ENCODE measurements at places on chromosomes 11 and 22. TPM values are rescaled to one million over a fixed set of nuclear protein-coding genes. Genes with fewer than 3 reads are reported as not detected.

- no peaks in the 10 kb centered on the region for H3K27me3 ChIP-seq
- no peak for DNase-seq
Observed at GRCh38 chr11:115078461-115079438, 400.4 kb downstream of the NXPE2 start.

DNA sequence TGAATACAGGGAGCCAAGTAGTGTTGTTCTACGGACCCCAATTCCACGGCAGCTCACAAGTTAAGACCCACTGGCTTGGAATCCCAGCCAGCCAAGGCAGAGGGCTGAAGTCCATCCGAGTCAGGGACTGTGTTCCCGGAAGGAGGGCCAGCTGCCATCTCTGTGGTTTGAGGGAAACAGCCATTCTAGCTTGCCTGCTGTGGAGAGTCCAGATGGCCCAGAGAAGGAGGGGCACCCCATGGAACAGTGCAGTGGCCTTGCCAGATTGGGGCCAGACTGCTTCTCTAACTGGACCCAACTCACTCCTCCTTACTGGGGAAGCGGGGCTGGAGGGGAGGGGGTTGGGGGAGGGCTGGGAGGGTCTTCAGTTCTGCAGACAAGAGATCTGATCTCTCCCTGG, 156.4 kb downstream of the FAM181B start:
- no peak overlapping the region for H3K27ac ChIP-seq
- H3K27me3 ChIP-seq: no peaks in the 10 kb centered on the region
- no peaks in the 10 kb centered on the region for H3K36me3 ChIP-seq
- H3K4me1 ChIP-seq: no peaks in the 10 kb centered on the region

PLEKHB1 gene
- total RNA-seq: 10.6 TPM

TRIM68 gene
- 6.9 TPM for total RNA-seq

GRCh38 chr11:5363679-5364078, 12.4 kb downstream of the OR51B6 start:
- no peak overlapping the region for H3K27ac ChIP-seq
- DNase-seq: no peak
- H3K36me3 ChIP-seq: no peaks in the 10 kb centered on the region
- no peaks in the 10 kb centered on the region for H3K27me3 ChIP-seq
- H3K4me1 ChIP-seq: no peaks in the 10 kb centered on the region

ALX4 gene
- total RNA-seq: not detected

GRCh38 chr22:23431337-23432072, 148.6 kb downstream of the IGLL1 start:
- H3K4me3 ChIP-seq: no peak overlapping the region
- H3K27ac ChIP-seq: no peak overlapping the region
- no peaks in the 10 kb centered on the region for H3K4me1 ChIP-seq
- H3K36me3 ChIP-seq: no peaks in the 10 kb centered on the region
- no peaks in the 10 kb centered on the region for H3K27me3 ChIP-seq

- H3K27me3 ChIP-seq: peaks cover 7% of the 10 kb centered on the region
- H3K4me1 ChIP-seq: no peaks in the 10 kb centered on the region
- no peaks in the 10 kb centered on the region for H3K36me3 ChIP-seq
- H3K27ac ChIP-seq: no peak overlapping the region
- no peak for DNase-seq
- no peak overlapping the region for H3K4me3 ChIP-seq
Observed at GRCh38 chr11:105490333-105490732, 119.5 kb upstream of the GRIA4 start.

- no peaks in the 10 kb centered on the region for H3K27me3 ChIP-seq
- H3K36me3 ChIP-seq: no peaks in the 10 kb centered on the region
- DNase-seq: peak; percentile 76
Observed at GRCh38 chr11:90476442-90477007, 253.7 kb upstream of the CHORDC1 start.

HEPN1 gene
- not detected for total RNA-seq

REXO2 gene
- 181 TPM for total RNA-seq

DNA sequence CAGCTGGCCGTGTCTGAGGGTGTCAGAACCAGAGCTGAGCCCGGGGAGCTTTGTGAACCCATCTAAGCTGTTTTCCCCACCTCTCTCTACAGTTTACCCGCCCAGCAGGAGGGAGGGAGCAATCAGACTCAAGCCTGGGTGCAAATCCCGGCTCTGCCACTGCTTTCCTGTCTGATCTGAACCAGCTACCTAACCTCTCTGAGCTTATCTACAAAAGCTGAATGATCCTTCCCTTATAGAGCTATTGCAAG, 252 bp downstream of the APOL2 start:
- H3K27me3 ChIP-seq: no peaks in the 10 kb centered on the region
- no peak for DNase-seq
- no peaks in the 10 kb centered on the region for H3K36me3 ChIP-seq
- peak overlapping the region; percentile 59 for H3K27ac ChIP-seq
- peak overlapping the region; percentile 96 for H3K4me3 ChIP-seq

MIAT gene
- total RNA-seq: 0.15 TPM

GRCh38 chr11:47409440-47410369, 1.3 kb downstream of the SLC39A13 start:
- DNase-seq: peak; percentile 58
- no peaks in the 10 kb centered on the region for H3K36me3 ChIP-seq
- H3K4me1 ChIP-seq: peaks cover 24% of the 10 kb centered on the region
- H3K4me3 ChIP-seq: peak overlapping the region; percentile 88
- peak overlapping the region; percentile 72 for H3K27ac ChIP-seq
- no peaks in the 10 kb centered on the region for H3K27me3 ChIP-seq

- H3K36me3 ChIP-seq: no peaks in the 10 kb centered on the region
- H3K27me3 ChIP-seq: peaks cover 6% of the 10 kb centered on the region
- DNase-seq: no peak
- no peaks in the 10 kb centered on the region for H3K4me1 ChIP-seq
- no peak overlapping the region for H3K4me3 ChIP-seq
- H3K27ac ChIP-seq: no peak overlapping the region
Observed at GRCh38 chr22:44214764-44215163, 34.0 kb downstream of the PARVG start.
